ENCODE measurements at places on chromosomes 1 and 21.

DNA sequence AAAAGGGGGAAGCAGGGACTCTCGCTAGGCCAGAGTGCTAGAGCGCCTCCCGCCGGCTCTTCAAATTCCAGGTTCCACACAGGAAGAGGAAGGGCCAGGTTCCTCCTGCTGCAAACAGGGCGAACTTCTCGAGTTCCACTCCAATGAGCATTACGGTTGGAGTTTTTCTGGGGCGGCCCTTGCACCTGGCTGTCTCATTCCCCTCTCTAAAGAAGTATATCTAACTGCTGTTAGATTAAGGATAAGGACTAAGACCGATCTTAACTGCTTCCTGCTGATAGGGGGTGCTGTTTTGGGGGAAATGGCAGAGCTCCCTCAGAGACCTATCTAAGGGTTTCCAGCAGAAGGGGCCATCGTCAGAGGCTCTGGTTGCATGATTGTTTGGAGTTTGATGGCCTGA is 138.0 kb downstream of the RABGAP1L start:
- DNase-seq = no peak

GRCh38 chr1:8721679-8722324 is 95.6 kb downstream of the RERE start:
- DNase-seq = no peak

- DNase-seq = no peak
Measured at GRCh38 chr1:14738235-14738634, 139.8 kb downstream of the KAZN start.

GRCh38 chr1:247435030-247435758 is 19.2 kb downstream of the NLRP3 start:
- DNase-seq = no peak

- no peak for DNase-seq
Measured at GRCh38 chr1:114088392-114089299, 65.0 kb downstream of the SYT6 start.

DNA sequence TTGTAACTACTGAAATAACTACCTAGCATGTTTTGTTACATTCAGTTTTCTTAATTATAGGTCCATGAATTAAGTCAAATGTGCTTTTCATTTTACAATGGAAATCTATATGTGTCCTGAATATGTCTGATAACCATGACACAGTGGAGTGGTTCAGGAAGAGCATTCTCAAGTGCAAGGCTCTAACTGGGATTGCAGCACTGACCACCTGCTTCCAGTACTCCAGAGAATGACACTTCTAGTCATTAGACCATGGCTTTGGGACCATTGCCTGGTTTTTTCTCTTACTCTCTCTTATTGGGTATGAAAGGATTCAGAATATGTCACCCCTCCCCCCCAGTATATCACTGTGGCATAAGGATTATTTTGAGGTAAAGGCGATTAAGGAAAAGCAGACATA is 204.9 kb upstream of the CACYBP start:
- DNase-seq = no peak

DNA sequence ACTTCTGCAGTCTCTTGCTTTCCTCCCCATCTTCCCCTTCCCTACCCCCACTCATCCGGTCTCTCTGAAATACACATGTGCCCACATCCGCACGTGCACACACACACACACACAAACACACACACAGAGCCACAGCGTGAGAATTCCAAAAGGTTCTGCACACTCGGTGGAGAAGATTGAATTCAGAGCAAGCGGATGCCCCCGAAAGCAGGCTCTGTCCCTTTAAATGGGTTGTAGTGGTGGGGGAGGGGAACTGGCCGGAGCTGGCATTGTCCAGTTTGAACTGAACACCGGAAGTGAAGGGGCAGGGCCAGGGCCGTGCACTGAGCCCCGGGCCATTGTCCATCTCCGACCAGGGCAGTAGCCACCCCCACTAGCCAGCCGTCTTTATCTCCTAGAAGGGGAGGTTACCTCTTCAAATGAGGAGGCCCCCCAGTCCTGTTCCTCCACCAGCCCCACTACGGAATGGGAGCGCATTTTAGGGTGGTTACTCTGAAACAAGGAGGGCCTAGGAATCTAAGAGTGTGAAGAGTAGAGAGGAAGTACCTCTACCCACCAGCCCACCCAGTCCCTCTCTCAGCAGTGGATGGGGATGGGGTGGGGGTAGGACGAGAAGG is 1.3 kb upstream of the LIN28A start:
- DNase-seq = no peak

DNA sequence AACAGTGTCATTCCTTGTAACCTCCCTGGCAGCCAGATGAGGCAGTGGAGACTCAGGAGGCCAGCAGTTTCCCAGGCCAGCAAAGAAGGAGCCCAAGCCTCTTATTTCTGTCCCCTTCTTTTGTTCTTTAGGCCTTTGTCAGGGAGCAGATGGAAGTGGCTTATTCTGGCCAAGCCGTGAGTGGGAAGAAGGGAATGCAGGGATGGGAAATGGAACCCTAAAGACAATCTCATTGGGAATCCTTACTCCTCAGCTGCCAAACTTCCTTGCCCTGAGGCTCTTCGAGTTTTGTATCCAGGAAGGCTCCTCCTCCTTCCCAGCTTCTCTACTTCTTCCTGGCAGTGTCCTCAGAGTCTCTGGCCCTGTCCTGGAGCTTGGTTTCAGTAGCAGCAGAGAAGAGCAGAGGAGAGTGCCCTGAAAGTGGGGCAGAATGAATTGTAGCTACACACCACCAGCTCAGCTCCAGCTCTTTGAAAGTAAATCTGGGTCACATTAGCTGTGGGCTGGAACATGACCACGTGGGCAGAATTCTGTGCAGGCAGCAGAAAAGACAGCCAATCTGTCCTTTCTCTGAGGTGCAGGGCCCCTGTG is 63.9 kb downstream of the NDUFS5 start:
- no peak for DNase-seq

DNA sequence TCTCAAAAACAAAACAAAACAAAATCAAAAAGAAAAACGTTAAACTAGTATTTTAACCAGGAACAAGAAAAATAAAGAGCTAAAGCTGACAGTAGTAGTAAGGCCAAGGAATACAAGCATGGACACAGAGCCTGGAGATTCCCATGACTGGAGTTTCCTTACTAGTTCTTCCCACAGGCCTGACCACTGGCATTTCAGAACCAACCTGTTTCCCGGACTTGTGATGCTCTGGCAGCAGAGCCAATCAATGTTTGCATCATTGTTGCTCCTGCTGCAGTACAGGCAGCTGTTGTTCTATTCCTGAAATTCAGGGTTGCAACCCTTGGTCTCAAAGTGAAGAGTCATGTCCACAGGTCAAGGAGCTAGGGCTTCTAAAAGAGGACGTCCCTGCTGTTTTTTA is 111.3 kb upstream of the WARS2 start:
- DNase-seq = no peak

DNA sequence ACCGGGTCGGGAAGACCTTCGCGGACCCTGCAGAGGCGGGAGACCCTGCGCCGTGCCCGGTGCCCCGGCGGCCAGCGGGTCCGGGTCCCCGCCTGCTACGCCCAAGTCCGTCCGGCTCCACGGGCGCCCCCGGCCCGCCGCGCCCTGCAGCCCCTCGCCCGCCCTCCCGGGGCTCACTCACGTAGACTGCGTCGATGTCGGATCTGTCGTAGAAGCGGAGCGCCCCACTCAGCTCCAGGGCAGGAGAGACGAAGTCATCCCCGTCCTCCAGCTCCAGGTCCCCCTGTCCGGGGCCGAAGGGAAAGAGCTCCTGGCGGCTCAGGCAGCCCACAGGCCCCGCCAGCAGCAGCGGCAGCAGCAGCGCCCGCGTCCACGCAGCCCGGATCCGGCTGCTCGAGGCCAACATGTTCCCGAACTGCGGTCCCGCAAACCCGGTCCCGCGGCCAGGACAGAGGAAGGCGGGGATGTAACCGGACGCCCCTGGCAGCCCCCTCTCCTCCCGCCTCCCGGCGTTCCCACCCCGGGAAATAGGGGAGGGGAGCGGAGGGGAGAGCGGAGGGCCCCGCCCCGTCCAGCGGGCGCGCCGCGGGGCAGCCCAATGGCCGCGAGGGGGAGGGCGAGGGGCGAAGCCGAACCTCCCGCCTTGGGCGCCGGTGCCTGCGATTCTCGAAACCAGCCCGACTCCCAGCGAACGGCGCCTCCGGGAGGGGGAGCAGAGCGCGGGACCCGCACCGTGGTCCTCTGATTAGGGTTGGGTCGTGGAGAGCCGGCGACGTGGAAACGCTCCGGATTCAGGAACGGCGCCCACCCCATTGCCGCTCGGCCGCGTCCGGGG is at the start of gene NID1:
Gene NID1 (minus strand): TSS at position 417 of the 835 bp plus-strand sequence. CDS start 11 bp downstream, at position 406.
- no peak for DNase-seq

GRCh38 chr1:50523548-50523947 is 100.3 kb upstream of the DMRTA2 start:
- DNase-seq = no peak

DNA sequence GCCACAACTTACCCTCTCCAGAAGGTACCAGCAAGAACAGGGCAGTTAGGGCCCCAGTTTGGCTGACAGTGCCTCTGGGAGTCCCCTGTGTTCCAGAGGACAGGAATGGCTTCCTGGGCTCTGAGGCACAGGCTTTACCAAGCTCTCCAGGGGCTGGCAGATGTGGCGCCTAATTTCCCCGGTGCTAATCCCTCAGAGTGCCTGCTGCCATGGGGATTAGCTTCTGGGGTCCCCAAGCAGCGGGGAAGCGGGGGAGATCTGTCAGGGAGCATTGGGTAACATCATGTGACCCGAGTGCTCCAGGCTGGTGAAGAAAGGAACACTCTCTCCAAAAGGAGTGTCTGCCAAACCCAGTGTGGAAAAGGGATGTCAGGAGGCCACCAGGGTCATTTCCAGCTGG is at the start of gene LACTBL1:
Gene LACTBL1 (minus strand): TSS at position 107 of the 400 bp plus-strand sequence. CDS start 550 bp downstream, outside the sequence.
- DNase-seq = no peak

Measured in retinal pigment epithelial cell (primary cell).